GM12864 (cell line): ENCODE measurements at places on chromosomes 12 and 14.

- DNase-seq = no peak
These were observed 21.9 kb downstream of the CEP170B start for GRCh38 chr14:104886690-104887622.

DNA sequence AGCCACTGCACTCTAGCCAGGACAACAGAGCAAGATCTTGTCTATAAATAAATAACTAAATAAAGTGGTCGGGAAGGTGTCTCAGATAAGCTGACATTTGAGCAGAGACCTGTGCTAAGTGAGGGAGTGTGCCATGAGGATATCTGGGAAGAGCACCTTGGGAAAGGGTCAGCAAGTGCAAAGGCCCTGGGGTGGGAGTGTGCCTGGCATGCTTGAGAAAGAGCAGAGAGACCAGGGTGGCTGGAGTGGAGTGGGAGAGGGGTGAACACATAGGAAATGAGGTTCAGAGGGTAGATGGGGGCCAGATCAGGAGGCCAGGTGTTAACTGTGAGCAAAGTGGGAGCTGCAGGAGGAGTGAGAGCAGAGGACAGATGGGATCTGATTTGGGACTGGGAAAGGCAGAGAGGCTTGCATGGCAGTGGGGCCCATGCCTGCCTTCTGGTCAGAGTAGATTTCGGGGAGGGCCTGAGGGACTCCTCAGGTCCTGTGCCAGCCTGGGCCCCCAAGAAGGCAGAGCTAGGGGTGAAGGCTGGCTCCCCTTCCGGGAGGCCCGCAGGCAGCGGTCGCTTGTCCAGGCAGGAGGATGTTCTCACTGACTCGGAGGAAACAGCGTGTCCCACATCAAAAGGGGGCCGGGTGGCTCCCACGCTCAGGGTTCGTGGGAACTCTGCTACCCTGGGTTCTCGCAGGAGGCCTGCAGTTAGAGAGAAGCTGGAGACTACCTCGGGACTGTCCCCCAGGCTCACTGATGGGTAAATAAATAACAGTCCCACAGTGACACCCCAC lies 32.6 kb downstream of the DTX1 start:
- no peak for DNase-seq

DNA sequence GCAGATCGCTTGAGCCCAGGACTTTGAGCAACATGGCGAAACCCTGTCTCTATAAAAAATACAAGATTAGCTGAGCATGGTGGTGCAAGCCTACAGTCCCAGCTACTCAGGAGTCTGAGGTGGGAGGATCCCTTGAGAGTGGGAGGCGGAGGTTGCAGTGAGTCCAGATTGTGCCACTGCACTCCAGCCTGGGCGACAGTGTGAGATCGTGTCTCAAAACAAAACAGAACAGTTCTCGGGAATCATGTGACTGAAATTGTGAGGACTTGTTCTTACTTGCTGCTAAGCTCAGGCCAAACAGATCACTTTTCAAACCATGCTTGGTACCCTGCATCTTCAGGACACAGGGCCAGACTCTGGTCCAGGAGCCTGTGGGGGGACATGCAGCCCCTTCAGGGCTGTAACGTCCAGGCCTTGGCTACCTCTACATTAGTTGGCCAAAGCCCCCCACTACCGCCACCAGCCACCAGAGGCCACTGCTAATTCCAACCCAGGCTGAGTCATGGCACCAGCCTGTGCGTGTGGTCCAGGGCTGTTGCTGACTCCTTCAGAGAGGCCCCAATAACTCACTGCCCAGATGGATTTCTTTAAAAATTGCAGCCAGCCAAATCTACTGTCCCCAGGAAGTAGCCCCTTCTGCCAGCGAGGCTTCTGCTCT lies 33.4 kb upstream of the SYNDIG1L start:
- DNase-seq = no peak

GRCh38 chr14:78254911-78255461 lies 84.8 kb downstream of the NRXN3 start:
- no peak for DNase-seq

DNA sequence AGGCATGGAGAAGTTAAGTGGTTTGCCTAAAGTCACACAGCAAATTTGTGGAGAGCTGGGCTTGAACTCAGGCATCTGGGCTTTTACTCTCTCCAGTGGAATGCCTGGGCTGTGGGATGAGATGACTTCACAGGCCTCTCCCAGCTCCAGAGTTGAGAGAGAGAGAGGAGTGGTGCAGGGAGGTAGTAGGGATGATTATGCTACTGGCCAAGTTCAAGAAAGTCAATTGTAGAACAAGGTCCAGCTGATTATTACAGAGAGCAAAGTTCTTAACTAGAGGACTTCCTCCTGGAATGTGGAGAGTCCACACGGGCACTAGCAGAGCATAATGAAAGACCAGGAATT lies 769 bp upstream of the EMP1 start:
- no peak for DNase-seq
